Stimulated activated CD4-positive, alpha-beta T cell treated with anti-CD3 and anti-CD28 coated beads, TNF-alpha, amount 100 ng/mL, for 1 hour (primary cell): ENCODE measurements at places on chromosomes 5 and 9.

DNA sequence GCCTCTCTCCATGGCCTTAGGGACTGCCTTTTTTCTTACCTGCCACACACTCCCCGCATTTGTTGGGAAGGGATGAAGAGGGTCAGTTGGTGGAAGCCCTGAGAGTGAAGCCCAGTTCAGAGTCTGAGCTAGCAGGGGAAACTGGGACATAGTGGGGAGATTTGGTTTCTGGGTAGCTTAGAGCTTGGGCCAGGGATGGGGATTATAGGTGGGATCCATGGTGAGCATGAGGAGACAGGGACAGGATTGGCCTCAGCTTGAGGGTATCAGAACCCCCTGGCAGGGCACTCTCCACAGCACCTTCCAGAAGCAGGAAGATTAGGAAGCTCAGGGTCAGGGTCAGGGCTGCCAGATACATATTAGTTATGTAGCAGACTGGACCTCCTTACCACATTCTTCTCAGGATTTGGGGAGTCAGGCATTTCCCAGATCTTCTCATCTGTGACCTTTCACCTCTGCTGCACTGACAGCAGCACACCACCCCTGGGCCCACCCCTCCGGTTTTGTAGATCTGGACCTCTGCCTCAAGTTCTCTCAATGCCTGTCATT lies 17.9 kb downstream of the OR13J1 start:
- DNase-seq: no peak

DNA sequence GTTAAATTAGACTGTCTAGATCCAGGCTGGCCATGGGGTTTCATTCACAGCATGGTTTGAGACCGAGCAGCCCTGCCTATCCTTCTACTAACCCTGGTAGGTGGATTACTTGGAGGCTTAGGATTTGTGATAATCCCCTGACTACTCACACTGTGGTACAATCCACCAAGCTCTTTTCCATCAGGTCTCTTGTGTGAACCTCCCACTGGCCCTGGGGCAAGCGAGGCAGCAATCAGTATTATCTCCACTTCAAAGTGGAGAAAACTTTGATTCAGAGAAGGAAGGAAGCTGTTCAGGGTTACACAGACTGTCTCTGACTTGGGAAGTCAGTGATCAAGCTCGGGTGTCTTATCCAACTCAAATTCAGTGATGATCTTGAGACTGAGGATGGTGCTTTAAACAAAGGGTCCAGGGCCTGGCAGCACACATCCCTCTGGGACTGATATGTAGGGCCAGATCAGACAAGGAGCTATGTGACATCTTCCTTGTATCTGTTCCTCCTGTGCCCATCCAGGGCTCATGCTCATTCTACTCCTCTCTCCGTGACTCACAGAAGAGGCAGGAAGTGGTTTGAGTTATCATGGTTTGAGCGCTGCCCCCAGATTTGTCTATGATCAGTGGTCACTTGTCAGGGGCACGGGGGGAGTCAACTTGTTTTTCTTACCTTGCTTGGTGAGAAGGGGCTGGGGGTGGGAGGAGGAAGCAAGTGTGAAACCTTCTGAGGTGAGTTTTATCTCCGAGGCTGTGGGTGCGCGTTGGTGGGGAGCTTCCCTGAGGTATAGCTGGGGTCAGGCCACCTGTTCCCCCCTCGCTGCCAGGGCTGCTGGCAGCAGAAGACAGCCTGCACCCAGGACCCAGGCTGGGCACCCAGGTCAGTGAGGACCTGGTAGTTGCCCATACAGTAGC lies 48.6 kb downstream of the RGS3 start:
- DNase-seq: peak; percentile 30

DNA sequence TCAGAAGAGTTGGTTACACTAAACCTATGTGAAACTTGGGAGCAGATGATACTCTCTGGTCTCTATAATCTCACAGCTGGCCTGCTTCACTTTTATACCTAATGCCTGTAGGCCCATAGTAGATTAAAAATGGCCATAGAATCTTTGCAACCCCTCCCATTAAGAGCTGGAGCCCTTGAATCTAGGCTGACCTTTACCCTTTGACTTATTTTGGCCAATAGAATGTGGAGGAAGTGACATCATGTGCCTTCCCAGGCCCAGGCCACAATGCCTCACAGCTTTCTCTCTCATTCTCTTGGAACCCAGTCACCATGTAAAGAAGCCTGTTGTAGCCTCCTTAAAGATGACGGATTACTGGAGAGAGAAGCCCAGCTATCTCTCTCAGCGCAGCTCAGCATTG lies 251.0 kb downstream of the NR3C1 start:
- DNase-seq: no peak

DNA sequence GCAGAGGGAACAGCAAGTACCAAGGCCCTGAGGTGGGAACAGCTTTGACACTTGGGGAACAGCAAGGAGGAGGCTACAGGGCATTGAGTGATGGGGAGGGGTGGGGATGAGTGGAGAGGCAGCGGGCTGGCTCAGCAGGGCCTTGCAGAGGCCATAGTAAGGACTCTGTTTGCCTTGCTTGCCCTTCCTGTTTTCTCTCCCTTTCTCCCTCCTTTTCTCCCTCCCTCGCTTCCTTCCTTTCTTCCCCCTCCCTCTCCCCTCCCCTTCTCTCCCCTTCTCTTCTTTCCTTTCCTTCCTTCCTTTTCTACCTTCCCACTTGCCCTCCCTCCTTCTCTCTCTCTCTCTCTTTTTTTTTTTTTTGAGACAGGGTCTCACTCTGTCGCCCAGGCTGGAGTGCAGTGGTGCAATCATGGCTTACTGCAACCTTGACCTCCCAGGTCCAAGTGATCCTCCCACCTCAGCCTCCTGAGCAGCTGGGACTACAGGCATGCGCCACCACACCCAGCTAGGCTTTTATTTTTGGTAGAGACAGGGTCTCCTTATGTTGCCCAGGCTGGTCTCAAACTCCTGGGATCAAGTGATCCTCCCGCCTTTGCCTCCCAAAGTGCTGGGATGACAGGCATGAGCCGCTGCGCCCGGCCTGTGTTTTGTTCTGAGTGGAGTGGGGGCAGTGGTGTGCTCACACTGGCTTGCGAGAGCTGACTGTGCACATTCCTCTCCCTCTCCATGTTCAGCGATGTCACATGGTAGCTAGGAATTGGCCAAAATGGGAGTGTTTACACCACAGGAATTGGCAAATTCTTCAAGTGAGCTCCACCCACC lies 17.1 kb downstream of the IER5L start:
- DNase-seq: no peak

DNA sequence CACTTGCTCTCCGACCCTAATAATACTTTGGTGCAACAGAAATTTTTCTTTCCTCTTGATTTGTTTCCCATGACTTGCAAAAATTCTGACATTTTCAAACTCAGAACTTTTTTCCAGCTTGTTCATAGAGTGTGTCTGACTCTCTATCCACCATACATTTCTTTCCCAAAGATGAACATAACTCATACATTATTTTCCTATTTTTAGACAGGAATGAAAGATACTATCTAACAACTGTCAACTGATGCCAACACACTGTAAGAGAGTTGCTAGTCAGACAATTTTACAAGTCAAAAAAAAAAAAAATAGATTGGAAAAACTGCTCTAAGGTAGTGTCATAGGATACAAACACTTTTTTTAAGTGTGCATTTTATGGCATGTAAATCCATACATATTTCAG lies 1001.0 kb upstream of the WWC1 start:
- no peak for DNase-seq

- DNase-seq: no peak
Observed at GRCh38 chr5:78508186-78508765, 140.3 kb downstream of the LHFPL2 start.

GRCh38 chr5:142827934-142828576 lies 57.9 kb downstream of the ARHGAP26 start:
- no peak for DNase-seq

GRCh38 chr9:86547571-86547970 lies 193.4 kb upstream of the TUT7 start:
- DNase-seq: no peak

DNA sequence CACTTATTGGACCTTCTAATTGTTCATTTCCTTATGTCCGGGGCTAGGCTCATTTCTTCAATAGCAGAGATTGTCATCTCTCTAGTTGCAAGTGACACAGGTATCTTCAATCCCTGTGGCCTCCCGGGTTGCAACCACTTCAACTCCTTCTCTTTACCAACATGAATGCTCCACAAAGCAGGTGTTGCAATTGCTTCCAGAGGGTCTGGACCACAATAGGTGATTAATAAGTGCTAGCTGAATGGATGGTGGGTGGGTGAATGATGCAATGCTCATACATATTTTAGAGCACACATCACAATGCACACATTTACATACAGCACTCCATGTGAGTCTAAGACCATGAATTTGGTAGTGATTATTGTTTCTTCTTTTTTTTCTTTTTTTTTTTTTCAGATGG lies 2.6 kb downstream of the CEMIP2 start:
- DNase-seq: no peak

- no peak for DNase-seq
Observed at GRCh38 chr9:115373000-115373709, 255.2 kb upstream of the TNC start.

DNA sequence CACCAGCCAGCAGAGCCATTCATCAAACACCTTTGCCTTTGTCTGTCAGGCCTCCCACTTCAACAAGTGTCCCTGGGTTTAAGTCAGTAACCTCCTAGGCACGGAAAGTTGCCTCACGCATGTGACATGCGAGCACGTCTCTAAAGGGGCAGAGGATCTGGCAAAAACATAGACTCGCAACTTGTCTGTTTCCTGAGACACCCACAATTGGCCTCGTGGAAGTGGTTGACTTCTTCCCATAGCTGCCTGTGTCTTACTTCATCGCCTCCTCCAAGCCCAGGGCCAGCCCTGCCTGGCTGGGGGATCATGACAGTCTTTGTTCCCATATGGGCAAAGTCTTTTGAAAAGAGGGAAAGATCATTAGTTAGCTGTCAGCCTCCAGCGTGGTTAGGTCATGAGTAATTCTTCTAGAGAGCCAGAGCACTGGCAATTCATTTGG lies 35.5 kb upstream of the GLRX start:
- DNase-seq: no peak

DNA sequence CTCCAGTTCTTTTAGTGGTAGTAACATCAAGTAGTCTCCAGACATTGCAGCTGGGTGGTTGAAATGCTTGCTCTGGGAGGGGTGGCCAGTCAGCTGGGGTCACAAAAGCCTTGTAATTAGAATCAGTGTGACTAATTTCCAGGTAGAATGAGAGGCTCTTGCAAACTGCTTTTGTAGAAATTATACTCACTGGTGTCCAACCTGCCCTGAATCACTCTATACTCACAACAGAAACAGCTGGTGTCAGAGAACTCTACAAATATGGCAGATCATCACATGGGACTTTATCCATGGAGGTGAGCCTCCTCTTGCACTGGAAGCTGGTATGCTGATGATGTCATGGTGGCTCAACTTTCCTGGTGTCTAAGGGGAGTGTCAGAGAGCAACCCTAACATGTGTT lies 71.3 kb downstream of the SH3TC2 start:
- no peak for DNase-seq

DNA sequence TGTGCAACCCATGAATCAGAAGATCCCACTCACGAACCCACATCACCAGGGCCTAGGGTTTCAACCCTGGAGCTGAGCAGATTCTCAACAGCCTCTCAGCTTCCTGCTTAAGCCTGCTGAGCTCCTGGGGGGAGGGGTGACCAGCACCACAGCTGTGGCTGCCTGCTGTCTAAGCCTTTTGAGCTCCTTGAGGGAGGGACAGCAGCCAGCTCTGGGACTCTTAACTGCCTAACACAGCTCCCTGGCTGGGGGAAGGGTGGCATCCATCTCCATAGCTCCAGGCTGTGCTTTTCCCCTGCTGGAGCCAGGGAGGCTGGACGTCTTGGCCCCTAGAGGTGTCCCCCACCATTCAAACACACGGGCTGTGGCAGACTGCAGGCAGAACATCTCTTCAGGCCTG lies 250.3 kb downstream of the DMAC1 start:
- no peak for DNase-seq

- no peak for DNase-seq
Observed at GRCh38 chr5:1108865-1109174, 3.0 kb downstream of the SLC12A7 start.

DNA sequence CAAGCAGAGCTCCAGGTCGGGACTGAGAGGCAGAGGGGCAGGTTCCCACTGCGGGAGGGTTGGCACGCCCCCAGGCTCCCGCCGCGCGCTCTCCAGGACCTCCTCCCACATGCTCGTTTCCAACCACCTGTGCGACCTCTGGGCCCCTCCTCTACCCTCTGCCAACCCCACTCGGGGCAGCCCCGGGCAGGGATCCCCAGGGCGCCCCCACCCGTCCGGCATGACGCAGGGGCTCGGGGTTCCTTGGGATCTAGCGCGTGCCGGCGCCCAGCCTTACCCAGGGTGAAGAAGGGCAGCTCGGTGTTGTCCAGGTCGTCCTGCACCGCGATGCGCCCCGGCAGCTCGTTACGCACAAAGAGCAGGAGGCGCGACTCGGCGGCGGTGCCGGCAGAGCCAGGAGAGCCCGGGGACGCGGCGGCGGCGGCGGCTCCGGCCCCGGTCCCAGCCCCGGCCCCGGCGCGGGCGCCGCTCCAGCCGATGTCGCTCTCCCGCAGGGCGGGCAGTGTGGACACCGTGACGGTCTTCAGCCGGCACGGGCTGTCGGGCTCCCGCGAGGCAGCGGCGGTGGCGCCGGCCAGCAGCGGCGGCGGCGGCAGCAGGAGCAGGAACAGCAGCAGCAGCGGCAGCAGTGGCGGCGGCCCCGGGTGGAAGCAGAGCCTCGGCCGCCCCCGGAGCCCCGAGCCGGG lies 494 bp downstream of the ASTN2 start:
- DNase-seq: no peak

DNA sequence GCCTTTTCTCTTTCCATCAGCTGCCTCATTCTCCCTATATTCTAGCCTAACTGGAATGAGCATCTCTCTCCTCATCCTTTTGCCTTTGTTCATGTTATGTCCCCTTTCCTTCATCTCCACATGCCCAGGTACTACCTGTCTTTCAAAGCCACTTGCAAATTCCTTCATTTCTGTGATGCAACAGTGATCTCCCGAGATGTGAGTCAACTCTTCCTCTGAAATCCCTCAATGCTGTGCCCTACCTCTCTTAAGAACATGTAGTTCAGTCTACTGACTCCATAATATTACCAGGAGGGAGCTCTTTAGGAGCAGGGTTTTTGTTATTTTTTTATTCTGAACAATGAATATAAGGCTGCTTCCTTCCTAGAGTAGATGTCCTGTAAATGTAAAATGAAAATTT lies 91.6 kb downstream of the ZNF462 start:
- no peak for DNase-seq

DNA sequence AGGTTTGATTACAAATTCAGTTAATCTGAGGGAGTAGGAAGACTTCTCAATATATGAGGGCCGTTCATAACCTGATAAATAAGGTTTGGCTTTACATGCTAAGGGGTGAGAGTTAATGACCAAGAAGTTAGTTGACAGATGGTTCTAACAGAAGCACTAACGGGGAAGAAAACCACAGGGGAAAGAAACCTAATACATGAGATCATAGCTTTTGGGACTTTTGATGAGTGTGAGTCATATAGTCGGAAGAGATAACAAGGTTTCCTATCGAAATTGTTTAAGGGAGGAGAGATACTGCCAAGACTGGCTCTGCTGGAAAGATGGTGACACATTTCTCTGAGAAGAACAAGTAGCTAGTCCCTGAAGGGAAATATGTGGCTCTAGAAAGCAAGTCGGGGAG lies 140.1 kb downstream of the COX7C start:
- no peak for DNase-seq
